ENCODE measurements at places on chromosomes 12 and 14.

DNA sequence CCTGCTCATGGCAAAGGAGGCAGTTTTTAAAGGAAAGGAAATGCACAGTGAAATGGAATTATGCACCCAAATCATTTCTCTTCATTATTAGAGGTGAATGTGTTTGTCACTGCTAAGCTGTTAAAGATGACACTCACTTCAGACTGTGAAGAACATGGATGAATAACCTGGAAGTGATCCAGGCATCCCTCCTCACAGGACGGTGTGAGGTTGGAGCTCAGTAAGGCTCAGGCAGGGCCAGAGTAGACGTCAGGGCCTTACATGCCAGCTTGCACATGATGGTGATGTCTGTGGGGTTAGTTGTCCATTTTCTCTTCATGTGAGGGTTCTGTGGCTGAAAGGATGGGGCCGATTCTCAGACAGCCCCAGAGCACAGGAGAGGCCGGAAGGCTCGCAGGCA lies 273.1 kb downstream of the PCNX1 start:
- no peak for DNase-seq

GRCh38 chr14:102925646-102926045 lies 3.2 kb downstream of the AMN start:
- no peak for DNase-seq

DNA sequence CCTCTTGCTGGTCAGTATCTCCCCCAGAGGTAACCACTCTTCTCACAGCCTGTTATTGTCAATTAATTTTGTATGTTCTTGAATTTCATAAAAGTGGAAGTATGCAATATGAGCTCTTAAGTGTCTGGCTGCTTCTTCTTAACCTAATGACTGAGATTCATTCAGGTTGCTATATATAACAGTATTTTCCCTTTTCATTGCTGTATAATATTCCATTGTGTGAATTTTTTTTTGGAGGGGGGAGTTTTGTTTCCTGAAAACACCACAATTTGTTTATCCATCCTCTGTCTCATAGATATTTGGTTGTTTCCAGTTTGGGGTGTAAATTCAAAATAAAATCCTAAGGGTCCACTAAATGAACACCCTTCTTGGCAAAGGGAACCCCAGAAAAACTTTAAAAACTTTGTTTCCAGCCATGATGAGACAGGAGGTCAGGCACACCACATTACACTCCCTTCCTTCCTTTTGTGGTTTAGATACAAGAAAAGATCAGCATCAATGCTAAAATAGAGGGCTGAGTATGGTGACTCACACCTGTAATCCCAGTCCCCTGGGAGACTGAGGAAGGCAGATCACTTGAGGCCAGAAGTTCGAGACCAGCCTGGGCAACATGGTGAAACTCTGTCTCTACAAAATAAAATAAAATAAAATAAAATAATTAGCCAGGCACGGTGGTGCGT lies 4.1 kb upstream of the DAO start:
- no peak for DNase-seq

- DNase-seq: no peak
These were observed 28.4 kb downstream of the SLC6A12 start for GRCh38 chr12:185576-185955.

- no peak for DNase-seq
These were observed 34.8 kb downstream of the TUNAR start for GRCh38 chr14:95911456-95911855.

DNA sequence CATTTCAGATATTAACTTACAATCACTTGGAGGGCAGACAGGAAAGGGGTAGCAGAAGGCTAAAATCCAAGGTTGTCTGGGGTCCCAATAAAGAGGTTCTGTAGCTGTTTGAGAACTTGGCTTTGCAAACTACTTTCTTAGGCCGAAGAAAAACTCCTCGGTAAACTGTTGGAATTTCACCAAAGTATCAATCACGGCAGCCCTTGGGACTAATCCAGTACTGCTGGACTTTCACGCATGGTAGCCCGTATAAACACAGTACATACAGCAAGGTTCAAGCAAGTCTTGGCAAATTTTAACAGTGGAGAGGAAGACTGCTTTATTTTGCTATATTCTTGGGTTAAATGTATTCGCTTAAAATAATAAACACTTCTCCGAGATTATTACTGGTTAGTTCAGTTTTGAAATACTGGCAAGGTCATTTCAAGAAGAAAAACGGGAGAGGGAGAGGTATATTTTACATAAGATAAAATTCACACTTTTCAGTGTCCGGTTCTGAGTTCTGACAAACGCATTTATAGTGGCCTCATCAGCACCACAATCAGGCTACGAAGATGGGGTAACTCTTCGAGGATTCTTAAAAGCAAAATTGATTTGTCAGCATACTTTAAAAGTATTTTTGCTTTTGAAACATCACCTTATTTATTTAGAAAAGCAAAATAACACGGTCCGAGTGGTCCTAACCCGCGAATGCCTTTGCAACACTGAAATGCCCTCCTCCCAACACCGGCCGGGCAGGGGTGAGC lies 1.3 kb downstream of the SETD3 start:
- peak; percentile 11 for DNase-seq

DNA sequence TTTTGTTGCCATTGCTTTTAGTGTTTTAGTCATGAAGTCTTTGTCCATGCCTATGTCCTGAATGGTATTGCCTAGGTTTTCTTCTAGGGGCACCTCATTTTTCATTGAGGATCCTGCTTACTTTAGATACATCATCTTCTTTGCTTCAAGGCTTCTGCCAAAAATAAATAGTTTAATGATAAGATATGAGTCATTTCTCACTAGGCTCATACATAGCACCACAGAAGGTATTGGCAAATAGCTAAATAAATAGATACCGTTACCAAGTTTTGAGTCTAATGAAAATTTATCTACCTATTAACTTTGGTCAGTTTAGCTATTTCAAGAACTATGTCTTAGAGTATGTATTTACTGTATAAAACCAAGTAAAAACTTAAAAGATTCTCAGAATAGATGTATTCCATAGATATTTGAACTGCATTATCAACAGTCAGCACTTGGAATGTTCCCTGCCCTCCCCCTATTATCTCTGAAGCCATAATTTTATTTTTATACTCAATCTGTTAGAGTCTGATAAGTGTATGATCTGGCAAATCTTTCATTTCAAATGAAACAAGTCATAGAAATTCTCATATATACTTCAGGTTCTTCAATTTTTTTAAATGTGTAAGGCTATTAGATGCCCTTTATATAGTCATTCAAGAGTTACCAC lies 310.2 kb downstream of the CCDC91 start:
- no peak for DNase-seq
